ENCODE measurements at places on chromosomes 4 and X.

DNA sequence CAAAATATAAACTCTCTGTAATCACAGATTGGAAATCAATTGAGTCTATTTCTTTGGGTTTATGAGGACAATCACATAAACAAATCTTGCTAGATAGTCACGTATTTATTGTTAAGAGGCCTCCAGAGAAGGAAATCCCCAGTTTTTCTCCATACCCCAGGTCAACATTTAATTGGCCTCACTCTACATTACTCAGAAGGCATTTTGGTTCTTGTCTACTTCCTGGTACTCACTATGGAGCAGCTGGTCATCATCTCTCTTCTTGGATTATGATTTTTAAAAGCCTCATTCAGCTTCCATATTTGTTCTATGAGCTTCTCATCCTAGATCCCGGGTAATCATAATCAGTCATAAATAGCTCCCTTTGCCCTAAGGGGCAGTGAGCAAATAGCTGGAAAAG lies 81.6 kb upstream of the LNX1 start:
- no peak for DNase-seq

DNA sequence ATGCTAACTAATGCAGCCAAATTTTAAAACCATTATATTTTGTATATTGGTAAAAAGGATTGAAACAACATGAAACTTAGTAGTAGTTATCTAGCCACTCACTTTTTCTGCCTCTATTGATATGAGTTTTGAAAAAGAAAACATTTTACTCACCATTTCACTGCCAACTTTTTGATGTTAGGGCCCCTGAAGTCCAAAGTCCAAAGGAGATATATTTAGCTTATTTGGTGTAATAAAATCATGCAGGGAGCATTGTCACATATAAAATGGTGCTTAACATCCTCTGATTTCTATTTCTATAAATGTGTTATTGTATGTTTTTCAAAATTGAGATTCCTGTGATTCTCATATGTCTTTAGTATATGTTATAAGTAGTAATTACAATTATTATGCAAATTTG lies 24.5 kb upstream of the CXCL3 start:
- no peak for DNase-seq

GRCh38 chr4:11741190-11741652 lies 312.5 kb upstream of the HS3ST1 start:
- no peak for DNase-seq

- DNase-seq = peak; percentile 15
Measured at GRCh38 chrX:154486052-154486395, 391 bp downstream of the UBL4A start.

GRCh38 chrX:14630733-14631132 lies 101.4 kb downstream of the GLRA2 start:
- no peak for DNase-seq

GRCh38 chrX:12013211-12013618 lies 125.1 kb upstream of the FRMPD4 start:
- DNase-seq = peak; percentile 52

DNA sequence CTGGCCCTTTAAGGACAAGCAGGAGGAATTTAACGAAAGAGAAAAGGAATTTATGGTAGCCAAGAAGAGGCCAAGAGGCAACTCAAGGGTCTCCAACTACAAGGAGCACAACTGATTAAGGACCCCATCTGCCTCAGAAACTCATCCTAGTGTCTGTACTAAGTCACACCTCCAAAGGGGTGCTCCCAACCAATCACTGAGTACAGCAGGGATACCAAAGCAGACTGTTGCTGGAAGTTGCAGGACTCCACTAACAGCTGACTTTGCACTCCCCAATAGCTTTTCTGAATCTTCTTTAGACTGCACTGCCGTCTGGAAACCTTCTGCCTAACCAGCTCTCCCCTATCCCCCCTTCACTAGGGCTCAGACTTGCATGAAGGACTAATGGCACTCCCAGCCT lies 50.6 kb downstream of the ATP11C start:
- DNase-seq = no peak

DNA sequence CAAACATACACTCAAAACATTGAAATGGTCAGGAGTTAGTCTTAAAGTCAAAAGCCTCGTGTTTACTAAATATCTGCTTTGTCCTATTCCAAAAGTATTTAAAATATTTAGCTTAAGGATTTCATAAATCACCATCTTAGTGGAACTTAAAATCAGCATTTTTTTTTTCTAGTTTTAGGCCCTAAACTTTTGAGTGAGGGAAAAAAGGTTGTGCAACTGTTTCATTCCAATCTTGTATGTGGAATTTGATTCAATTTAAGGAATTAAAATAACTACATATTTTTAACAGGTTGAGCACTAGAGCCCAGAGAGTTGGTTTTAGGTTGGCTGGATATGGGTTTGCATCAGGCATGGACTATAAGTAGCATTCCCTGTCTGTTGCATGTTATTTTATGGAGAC lies 35.7 kb upstream of the ANK2 start:
- no peak for DNase-seq

- DNase-seq = no peak
Measured at GRCh38 chrX:123685232-123685631, 47.6 kb downstream of the THOC2 start.

DNA sequence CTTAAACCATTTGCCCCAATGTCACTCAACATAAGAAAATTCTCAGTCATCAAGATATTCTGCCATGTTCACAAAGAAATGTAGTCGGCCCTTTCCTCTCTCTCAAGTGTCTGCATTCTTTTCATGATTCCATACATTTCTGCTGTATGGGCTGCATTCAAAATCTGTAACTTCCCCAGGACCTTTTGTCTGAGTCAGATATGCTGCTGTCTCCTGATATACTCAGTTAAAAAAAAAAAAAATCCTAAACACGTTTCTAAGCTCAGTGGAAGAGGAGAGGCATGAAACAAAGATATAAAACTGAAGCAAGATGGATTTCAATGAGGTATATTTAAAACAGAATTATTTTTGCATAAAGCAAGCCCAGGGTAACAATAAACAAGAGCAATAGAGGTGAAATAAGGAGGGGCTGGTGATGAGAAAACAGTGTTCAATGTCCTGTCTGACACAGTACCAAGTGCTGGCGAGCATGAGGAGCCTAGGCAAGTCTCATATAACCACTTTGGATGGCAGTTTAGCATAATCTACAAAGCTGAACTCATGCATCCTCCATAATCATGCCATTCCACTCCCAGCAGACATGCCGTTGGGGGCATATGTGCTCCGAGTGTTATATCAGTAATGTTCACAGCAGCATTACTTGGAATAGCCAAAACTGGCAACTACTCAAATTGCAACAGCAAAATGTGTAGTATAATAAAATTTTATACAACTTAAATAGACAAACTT lies 76.7 kb downstream of the MANBA start:
- no peak for DNase-seq

DNA sequence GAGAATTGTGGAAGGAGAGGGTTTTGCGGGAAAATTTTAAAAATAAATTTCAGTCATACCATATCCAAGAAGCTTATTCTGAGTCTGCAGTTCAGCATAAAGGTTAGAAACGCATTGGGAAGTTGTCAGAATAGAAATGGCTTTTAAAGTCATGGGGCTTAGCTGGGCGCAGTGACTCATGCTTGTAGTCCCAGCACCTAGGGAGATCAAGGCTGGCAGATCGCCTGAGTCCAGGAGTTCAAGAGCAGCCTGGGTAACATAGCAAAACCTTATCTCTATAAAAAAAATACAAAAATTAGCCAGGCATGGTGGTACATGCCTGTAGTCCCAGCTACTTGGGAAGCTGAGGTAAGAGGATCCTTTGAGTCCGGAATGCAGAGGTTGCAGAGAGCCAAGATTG lies 3.9 kb upstream of the PLA2G12A start:
- DNase-seq = peak; percentile 2
